ENCODE measurements at places on chromosomes 12 and 14.

DNA sequence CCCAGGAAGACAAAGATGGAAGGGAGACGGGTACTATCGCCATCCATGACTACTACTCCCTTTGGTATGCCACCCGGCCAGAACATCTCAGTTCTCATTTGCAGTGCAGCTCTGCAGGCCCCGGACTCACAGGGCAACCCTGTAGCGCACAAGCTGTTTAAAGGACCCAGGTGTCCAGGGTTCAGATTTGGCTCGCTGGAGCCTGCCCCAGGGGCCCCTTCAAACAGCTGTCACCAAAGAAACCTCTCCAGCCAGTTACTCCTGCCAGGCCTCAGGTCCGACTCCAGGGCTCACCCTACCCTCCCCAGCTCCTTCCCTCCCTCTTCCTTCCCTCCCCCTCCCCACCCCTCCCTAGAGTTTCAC, 5.5 kb upstream of the CHD4 start:
- DNase-seq, result no peak

DNA sequence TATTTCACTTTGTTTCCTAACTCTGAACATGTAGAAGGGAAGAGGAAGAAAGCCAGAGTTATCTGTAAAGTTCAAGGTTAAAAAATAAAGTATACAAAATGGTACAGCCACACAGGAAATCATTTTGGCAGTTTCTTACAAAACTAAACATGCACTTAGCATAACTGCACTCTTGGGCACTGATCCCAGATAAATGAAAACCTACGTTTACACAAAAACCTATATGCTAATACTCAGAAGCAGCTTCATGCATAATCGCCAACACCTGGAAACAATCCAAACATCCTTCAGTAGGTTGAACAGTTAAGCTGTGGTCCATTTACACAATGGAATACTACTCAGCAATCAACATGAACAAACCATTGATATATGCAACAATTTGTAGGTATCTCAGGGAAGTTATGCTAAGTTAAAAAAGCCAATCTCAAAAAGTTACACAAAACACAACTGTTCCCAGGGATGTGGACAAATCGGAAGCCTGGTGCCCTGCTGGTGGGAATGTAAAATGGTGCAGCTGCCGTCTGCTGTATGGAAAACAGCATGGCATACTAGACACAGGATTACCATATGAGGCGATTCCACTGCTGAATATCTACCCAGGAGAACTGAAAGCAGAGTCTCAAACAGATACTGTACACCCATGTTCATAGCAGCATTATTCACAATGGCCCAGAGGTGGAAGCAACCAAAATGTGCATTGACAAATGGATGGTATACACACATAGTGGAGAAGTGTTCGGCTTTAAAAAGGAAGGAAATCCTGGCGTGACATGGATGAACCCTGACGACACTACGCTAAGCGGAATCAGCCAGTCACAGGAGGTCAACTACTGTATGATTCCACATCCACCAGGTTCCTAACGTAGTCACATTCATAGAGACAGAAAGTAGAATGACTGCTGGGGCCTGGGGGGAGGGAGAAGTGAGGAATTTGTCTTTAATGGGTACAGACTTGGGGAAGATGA, 37.7 kb downstream of the NRDE2 start:
- DNase-seq, result no peak

GRCh38 chr12:6899837-6900519, 4.6 kb upstream of the LRRC23 start:
- DNase-seq, result no peak

GRCh38 chr14:55457496-55457895, 17.1 kb upstream of the TBPL2 start:
- no peak for DNase-seq

GRCh38 chr12:124379938-124380754, 85.3 kb downstream of the RFLNA start:
- no peak for DNase-seq

GRCh38 chr12:116915326-116915725, 4.6 kb downstream of the FBXW8 start:
- DNase-seq, result no peak

DNA sequence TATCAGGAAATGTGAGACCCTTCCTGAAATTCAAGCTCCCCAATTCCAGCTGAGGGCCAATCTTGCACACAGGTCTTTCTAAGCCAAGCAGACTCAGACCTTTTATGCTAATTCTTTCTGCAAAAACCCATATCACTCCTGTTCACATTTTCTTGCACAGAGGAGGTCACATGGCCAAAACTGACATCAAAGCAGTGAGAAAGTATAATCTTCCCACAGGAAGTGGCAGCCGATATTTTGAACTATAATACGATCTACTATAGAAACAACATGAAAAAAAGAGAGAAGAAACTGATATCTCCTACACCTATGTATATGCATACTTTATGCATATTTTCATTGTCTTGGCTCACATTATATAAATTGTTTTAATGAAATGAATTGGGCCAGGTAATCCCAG, 132.9 kb upstream of the SSTR1 start:
- DNase-seq, result no peak

GRCh38 chr14:37591311-37591940, 3.6 kb downstream of the FOXA1 start:
- DNase-seq, result no peak
